Memory B cell (primary cell): ENCODE measurements at places on chromosomes 6 and 20.

- H3K27me3 ChIP-seq, result peaks cover 16% of the 10 kb centered on the region
- no peak overlapping the region for H3K4me3 ChIP-seq
- H3K4me1 ChIP-seq, result peaks cover 9% of the 10 kb centered on the region
- H3K27ac ChIP-seq, result no peak overlapping the region
- DNase-seq, result no peak
- H3K36me3 ChIP-seq, result no peaks in the 10 kb centered on the region
These were observed 68.1 kb upstream of the PMEPA1 start for GRCh38 chr20:57777911-57778310.

- peaks cover 17% of the 10 kb centered on the region for H3K27me3 ChIP-seq
- no peak overlapping the region for H3K4me3 ChIP-seq
- H3K27ac ChIP-seq, result no peak overlapping the region
- no peak for DNase-seq
- no peaks in the 10 kb centered on the region for H3K36me3 ChIP-seq
These were observed 17.0 kb upstream of the HEY2 start for GRCh38 chr6:125732398-125732797.

DNA sequence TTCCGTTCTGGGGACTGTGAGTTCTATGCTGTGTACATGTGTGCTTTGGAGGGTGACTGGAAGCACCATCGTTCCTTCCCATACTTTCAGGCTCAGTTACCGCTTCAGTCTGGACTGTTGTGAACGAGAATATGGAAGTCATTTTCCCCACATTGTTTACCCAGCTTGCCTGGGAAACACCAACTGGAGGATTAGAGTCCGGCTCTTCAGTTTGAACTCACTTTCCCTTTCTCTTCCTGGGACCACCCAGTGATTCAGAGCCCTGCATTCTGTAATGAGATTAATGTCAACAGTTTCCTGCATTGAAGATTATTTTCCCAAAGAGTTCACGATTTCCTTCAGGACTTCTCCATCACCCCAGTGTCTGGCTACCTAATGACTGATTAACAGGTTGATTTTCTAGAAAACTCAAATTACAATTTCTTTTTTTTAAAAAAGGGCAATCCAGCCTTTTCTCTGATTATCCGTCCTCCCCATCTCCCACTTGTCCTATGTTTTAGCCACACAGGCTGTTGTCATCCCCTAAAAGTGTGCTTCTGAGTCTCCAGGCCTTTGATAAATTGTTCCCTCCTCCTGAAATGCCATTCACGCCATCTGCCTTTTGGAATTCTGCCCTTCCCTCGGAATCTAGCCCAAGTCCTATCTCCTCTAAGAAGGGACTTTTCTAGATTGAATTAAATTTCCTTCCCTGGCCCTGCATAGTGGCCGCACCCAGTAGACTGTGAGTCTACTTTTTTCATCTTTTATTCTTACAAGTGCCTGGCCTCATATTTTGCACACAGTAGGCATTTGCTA is 3.3 kb upstream of the TAGAP start:
- H3K4me1 ChIP-seq, result peaks cover 23% of the 10 kb centered on the region
- H3K27ac ChIP-seq, result no peak overlapping the region
- no peak overlapping the region for H3K4me3 ChIP-seq
- no peak for DNase-seq

- H3K4me3 ChIP-seq, result no peak overlapping the region
- no peaks in the 10 kb centered on the region for H3K36me3 ChIP-seq
- H3K27me3 ChIP-seq, result peaks cover 5% of the 10 kb centered on the region
- DNase-seq, result no peak
These were observed 26.5 kb downstream of the PTPRK start for GRCh38 chr6:128493877-128494276.

- no peak for DNase-seq
- no peaks in the 10 kb centered on the region for H3K36me3 ChIP-seq
- H3K27ac ChIP-seq, result no peak overlapping the region
- H3K27me3 ChIP-seq, result no peaks in the 10 kb centered on the region
- H3K4me1 ChIP-seq, result peaks cover 14% of the 10 kb centered on the region
- no peak overlapping the region for H3K4me3 ChIP-seq
These were observed 40.4 kb upstream of the DUSP22 start for GRCh38 chr6:251920-252319.

DNA sequence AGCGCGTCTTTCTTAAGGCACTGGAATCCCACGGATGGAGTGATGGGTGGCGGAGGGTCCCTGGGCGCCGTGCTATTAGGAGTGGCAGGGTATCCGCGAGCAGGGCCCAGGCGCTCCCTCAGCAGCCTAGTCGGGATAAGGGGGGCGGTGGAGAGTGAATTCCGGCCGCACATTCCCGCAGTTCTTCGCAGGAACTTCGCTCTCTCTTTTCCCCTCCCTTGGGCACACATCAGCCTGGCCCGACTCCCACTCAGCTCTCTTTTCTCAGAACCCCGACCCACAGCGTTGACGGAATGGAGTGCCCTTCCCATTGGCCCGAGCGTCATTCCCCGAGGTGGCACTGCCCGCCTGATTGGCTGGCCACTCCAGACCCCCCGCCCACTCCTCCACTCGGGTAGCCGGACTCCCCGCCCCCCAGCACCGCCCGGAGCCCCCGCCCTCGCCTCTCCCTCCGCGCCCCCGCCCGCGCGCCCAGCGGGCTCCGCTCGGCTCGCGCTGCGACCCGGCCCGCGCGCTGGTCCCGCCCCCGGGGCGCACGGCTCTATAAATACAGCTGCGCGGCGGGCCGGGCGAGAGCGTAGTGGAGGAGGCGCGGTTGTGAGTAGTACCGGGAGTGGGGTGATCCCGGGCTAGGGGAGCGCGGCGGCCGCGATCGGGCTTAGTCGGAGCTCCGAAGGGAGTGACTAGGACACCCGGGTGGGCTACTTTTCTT is at the start of gene ID4:
Gene ID4, plus strand, starts transcription at position 572 of the 712 bp plus-strand sequence. CDS start 385 bp downstream, outside the sequence.
- H3K4me1 ChIP-seq, result peaks cover 3% of the 10 kb centered on the region
- peaks cover 18% of the 10 kb centered on the region for H3K27me3 ChIP-seq
- no peak within 1 kb of the TSS for H3K27ac ChIP-seq

DNA sequence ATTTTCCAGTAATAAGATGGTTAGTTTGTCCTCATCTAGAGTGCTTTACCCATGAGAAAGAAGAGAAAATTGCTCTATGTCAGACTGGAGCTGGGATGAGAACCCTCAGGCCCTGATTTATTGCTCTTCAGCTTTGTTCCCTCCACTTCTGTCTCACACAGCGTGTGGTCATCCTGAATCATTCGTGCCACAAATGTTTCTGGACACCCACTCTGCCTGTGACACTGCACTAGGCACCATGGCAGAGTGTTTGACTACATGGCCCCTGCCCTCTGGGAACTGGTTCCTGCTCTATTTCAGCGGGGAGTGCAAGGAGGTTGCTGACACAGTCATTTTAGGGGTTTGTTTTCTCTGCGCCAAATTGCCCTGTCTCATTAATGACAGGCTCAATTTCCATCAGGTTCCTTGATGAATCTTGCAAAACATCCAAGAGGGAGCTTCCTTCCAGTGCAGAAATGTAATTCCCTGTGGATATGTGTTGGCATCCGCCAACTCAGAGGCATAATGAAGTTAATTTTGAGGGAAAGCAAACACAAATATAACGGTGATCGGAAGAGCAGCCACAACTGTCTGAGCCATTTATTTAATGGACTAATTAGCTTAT is 207.5 kb downstream of the CLIC5 start:
- H3K4me3 ChIP-seq, result no peak overlapping the region
- peaks cover 8% of the 10 kb centered on the region for H3K4me1 ChIP-seq
- no peak for DNase-seq
- no peaks in the 10 kb centered on the region for H3K36me3 ChIP-seq
- no peak overlapping the region for H3K27ac ChIP-seq

DNA sequence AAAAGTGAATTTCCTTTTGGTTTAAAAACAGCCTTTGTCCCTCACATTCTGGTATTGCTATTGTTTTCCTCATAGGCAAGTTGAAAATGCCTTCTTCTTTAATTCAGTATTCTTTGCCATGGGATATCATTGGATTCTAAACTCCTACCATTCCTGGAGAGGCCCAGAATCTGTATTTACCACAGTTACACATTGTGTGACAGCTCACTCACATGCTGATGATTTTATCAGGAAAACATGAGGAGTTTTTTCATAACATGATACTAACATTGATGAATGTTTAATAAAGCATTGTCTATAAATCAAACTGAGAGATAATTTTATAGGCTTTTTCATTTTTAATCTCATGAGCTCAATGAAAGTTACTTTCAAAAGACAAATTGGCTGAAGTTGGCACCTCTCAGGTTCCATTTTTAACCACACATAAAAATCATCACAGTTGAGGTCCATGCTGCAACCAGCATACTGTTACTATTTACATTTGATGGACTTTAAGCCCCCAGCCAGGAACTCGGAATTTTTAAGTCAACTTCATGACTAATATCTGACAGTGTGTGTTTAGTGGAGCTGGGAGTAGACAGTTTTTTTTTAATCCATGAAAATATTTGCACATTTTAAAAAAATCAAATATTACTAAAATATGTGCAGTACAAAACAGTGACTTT is 82.8 kb downstream of the FAM83B start:
- H3K4me1 ChIP-seq, result no peaks in the 10 kb centered on the region
- H3K27me3 ChIP-seq, result no peaks in the 10 kb centered on the region
- no peak overlapping the region for H3K27ac ChIP-seq
- no peaks in the 10 kb centered on the region for H3K36me3 ChIP-seq
- no peak overlapping the region for H3K4me3 ChIP-seq

GRCh38 chr20:25310268-25310920 is 62.5 kb downstream of the PYGB start:
- H3K36me3 ChIP-seq, result peaks cover 3% of the 10 kb centered on the region
- no peak for DNase-seq
- H3K27me3 ChIP-seq, result no peaks in the 10 kb centered on the region

GRCh38 chr6:63389191-63389844 is 69.5 kb upstream of the LGSN start:
- no peak overlapping the region for H3K4me3 ChIP-seq
- H3K4me1 ChIP-seq, result peaks cover 4% of the 10 kb centered on the region
- no peak overlapping the region for H3K27ac ChIP-seq
- no peak for DNase-seq

DNA sequence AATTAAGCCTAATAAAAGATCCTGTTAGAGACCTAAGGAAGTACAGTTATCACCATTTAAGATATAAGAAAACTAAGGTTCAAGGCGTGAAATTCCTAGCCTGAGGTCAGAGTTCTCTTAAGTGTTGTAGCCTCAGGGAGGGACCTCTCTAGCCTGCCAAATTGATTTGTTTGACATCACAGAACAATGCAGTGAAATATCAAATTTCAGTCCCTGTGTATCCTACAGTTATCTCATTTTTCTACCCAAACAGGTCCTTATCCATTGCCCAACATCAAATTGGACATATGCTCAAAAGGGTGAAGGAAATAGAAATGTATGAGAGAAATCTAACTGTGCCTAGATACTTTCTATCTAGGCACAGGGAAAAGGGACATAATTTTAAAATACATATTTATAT is 63.0 kb downstream of the NCOA7 start:
- H3K27me3 ChIP-seq, result no peaks in the 10 kb centered on the region
- H3K4me1 ChIP-seq, result peaks cover 10% of the 10 kb centered on the region
- H3K4me3 ChIP-seq, result no peak overlapping the region
- peaks cover 23% of the 10 kb centered on the region for H3K36me3 ChIP-seq
- H3K27ac ChIP-seq, result peak overlapping the region; percentile 33

GRCh38 chr6:15530411-15530810 is 132.4 kb downstream of the DTNBP1 start:
- H3K27ac ChIP-seq, result no peak overlapping the region
- H3K4me1 ChIP-seq, result peaks cover 27% of the 10 kb centered on the region
- peaks cover 44% of the 10 kb centered on the region for H3K36me3 ChIP-seq
- no peak for DNase-seq
- no peaks in the 10 kb centered on the region for H3K27me3 ChIP-seq

DNA sequence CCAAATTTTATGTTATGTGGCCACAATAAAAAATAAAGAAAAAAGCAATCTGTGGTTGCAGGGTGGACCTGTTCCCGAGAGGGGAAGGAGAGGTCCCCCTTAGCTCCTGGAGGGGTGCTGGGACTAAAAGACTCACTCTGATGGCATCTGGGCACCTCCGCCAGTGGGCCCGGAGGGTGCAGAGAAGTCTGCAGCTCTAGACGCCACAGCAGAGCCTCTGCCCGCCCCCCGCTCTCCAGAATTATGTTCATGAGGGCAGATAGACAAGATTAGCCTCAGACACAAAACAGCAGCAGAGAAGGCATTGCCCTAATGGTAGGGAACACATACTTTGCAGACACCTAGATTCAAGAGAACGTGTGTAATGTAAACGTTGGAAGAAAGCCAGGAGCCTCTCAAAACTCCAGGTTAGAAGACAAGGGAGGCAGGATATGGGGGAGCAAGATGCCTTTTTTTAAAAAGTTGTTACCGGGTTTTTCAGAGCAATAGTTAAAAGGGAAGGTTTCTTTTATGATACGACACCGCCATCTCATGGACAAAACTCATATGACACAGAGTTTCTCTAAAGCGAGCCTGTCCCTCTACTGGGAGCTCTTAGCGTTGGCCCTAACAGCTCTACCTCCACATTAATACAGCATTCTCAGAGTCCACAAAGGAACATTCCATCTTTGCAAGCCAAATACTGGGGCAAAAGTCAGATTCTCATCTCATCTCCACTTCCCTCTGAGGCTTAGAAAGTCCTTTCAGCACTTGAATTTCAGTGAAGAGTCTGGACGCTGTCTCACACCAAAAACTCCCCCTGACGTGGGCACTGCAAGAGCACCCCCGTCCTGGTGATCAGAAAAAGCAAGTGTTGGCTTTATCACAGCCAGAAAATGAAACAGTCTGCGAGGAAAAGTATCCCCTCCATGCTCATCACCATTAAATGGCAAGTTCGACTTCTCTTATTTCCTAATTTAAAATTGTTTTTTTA is 47.2 kb downstream of the FOXF2 start:
- H3K4me3 ChIP-seq, result no peak overlapping the region
- H3K36me3 ChIP-seq, result no peaks in the 10 kb centered on the region
- peaks cover 21% of the 10 kb centered on the region for H3K27me3 ChIP-seq
- peak; percentile 57 for DNase-seq

GRCh38 chr20:50272030-50272723 is 81.5 kb downstream of the CEBPB start:
- peaks cover 25% of the 10 kb centered on the region for H3K27me3 ChIP-seq
- no peak for DNase-seq
- peaks cover 5% of the 10 kb centered on the region for H3K4me1 ChIP-seq
- no peaks in the 10 kb centered on the region for H3K36me3 ChIP-seq
- no peak overlapping the region for H3K27ac ChIP-seq

DNA sequence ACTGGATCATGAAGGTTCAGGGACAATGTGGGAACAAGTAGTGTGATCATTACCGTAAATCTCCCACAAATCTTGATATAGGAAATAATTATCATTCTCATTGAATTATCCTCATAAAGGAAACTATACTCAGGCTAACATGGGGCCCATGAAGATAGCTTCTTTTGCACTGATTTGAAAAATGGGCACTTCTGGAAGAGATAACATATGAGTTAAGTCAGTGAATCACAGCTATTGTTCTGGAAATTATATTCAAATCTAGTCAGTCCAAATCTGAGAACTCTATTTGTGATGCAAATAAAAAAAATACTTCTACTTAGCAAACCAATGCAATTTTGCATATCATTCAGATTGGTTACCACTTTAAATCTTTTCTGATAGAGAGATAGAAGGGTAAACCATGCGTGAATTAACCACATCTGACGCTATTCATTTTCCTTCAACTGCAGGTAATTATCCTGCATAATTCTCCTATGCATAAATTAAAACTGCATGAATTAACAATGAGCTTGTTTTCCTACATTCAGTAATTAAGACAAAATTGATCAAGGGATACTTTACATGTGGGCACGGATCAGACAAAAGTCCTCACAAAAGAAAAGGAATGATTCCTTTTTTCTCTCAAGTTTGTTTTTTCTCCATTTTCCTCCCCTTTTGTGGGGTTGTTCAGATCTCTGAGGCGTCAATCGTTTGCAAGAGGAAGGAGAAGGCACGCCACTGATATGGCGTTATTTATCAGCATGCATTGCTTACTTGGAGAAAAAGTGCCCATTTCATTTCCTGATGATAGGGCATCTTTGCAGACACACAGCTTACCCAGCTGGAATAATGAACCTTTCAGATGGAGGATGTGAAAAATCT is 36.4 kb downstream of the RIPOR2 start:
- no peaks in the 10 kb centered on the region for H3K27me3 ChIP-seq
- DNase-seq, result no peak
- H3K36me3 ChIP-seq, result peaks cover 58% of the 10 kb centered on the region
